ENCODE measurements at places on chromosomes 16 and 17.

DNA sequence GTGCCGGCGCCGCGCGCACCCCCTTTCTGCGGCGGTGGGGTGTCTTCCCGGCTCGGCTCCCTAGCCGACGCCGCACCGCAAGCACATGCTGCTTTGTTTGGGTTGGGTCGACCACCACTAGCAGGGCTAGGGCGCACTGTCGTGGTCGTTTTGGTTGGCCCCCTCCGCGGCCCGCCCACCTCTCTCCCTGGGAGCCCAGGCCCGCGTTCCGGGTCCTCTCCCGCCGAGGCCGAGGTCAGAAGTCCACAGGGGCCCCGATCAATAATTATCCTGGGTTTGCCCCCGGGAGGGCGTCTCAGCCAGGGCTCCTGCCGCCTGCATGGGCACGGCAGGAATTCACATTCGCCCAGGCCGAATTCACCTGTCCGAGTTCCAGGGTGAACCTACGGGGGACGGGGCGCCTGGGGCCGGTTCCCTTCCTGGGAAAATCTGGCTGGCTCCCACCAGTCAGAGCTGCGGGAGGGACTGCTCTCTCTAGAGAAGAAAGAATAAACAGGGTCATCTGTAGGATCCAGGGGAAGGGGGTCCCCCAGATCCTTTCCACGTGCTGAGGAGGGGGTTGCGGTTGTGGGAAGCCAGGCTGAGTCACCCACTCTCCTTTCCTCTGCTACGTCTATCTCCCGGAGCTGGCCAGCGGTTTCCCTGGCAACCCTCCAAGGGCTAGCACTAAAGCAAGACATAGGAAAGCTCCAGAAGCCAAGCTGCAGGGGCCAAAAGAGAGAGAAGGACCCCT, 584 bp upstream of the STAT5B start:
- DNase-seq, result peak; percentile 85

GRCh38 chr16:440627-441026, 15.2 kb downstream of the RAB11FIP3 start:
- no peak for DNase-seq

- no peak for DNase-seq
Measured at GRCh38 chr16:55853114-55853513, 20.2 kb upstream of the CES1 start.

DNA sequence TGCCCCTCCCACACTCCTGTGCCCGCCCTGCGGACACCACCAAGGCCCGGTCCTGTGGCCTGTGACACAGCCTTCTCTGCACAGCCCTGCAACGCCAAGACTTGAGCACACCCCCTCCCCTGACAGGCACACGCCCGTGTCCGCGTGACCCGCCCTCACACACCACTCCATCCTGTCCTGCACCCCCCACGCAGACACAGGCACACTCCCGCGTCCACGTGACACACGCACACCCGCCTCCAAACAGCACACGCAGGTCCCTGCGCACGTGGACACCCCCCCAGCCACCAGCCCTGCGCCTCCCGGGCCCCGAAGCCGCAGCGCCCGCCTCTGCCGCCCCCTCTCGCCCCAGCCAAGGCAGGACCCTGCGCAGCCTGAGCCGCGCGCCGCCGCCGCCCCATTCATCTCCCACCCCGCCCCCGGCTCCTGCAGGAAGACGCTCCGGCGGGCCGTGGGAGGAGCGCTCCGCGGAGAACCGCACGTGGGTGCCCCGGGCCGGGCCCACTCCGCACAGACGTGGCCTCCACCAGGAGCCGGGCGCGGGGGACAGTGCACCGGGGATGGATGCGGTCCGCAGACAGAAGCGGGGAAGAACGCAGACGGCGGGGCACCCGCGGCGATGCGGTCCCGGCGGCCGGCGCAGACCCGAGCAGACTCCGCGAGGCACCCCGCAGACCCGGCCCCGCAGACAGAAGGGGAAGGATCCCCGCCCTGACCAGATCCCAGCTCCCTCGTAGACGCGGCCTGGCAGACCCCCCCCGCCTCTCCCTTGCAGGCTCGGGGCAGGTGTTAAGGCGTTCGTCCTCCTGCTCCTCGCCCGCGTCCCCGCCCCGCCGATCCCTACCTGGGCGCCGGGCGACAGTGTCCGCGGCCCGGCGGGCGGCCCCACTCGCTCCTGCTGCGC, 506 bp downstream of the CAMKK1 start:
- DNase-seq, result peak; percentile 28

DNA sequence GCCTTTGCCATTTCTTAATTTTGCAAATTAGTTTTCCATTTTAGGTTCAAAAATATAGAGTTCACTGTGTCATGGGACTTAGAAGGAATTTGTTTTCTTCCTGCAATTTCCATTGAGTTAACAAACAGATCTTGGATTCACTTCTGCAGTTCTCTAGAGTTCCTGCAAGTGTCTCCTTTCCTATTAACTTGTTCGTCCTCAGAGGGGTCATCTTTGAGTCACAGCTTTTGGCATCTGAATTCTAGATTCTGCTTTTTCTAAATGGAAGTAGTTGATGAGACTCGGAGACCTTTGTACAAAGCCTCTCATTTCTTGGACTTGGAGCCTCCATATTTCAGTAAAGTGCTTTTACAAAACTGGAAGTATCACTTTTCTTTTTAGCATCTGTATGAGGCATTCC, 323.3 kb downstream of the BCAS3 start:
- DNase-seq, result no peak

- DNase-seq, result no peak
Measured at GRCh38 chr16:11105038-11105903, 150.7 kb downstream of the SOCS1 start.

DNA sequence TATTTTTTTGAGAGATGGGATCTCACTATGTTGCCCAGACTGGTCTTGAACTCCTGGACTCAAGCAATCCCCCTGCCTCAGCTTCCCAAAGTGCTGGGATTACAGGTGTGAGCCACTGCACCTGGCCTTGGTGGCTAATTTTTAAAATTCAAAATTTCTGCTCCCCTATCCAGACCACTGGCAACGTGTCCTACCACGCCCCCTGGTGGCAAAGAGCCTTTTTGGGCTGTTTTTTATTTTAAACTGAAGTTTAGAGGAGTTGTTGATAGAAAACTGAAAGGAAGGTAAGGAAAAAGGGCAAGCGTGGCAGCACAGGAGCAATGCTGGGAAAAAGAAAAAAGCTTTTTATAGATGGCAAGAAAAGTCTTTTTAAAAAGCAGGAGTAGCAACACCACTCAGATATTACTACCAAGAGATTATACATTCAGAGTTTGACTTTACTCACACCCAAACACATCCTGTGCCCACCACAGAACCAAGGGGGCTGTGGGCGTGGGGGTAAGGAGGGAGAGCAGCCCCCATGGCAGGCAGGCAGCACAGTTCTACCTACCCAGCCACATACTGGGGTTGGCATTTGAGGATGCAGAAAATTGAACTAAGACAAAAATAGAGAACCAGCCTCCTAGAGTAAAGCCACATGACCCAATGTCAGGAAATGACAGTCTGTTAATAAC, 4.2 kb upstream of the MXRA7 start:
- DNase-seq, result peak; percentile 79

DNA sequence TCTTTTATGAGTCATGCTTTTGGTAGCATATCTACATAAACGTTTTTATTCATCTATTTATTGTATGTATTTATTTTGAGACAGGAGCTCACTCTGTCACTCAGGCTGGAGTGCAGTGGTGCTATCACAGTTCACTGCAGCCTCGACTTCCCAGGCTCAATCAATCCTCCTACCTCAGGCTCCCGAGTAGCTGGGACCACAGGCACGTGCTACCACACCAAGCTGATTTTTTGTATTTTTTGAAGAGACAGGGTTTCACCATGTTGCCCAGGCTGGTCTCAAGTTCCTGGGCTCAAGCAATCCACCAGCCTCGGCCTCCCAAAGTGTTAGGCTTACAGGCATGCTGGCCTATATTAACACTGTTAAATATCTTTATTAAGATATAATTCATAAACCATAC, 20.4 kb upstream of the IL4R start:
- DNase-seq, result no peak

- no peak for DNase-seq
Measured at GRCh38 chr16:30372038-30372712, 1.9 kb upstream of the TBC1D10B start.

GRCh38 chr17:2580151-2580550, 13.3 kb upstream of the PAFAH1B1 start:
- no peak for DNase-seq

DNA sequence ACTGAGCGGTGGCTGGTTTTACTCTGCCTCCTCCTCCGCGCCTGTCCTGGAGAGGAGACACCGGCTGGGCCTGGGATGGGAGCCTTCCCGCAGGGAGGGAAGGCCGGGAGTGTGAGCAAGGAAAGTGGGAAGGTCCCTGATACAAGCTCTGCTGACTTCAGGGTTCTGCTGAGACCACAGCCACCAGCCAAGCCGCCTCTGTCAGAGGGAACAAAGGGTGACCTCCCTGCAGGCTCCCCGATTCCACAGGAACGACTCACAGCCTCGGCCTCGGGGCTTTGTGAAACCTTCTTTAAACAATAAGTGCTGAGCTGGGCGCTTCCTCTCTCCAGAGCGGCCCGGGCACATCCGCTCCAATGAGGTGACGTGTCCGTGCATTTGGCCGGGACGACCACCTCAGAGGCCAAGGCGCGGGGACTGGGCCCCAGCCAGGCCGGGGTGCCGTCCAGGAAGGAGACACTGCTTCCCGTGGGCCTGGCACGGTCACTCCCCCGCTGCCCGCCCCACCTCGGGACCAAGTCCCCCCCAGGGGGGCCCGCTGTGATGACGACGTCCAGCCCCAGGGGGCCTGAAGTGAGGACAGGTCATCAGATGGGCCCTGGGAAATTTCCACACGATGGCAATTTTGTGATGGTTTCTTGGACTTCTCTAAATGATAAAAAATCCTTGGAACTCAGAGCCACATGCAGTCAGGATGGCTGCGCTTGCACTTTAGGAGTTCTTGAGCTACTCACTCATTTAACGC, 11.8 kb upstream of the CIBAR2 start:
- no peak for DNase-seq

DNA sequence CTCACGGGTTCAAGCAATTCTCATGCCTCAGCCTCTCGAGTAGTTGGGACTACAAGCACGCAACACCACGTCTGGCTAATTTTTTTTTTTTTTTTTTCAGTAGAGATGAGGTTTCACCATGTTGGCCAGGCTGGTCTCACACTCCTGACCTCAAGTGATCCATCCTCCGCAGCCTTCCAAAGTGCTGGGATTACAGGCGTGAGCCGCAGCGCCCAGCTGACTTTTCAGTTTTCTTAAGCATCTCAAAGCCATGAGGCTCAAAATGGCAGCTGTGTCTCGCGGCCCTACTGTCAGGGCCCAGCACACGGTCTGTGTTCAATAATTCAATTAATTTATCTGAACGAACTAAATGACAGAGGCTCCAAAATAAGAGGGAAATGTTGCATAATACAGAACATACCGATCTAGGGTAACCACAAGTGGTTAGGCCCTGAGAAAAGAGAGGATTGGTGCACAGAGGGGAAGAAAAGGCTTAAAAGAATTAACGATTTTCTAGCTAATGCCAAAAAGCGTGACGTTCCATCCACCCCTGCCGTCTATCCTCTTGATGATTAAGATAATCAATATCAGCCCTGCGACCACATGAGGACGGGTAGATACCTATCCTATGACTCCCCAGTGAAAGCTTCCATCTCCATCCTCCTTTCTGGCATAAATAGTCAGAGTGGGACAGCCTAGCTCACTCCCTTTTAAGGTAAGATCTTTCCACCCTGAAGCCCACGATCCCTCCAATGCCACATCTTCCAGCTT, 136.9 kb downstream of the SLC39A11 start:
- no peak for DNase-seq

DNA sequence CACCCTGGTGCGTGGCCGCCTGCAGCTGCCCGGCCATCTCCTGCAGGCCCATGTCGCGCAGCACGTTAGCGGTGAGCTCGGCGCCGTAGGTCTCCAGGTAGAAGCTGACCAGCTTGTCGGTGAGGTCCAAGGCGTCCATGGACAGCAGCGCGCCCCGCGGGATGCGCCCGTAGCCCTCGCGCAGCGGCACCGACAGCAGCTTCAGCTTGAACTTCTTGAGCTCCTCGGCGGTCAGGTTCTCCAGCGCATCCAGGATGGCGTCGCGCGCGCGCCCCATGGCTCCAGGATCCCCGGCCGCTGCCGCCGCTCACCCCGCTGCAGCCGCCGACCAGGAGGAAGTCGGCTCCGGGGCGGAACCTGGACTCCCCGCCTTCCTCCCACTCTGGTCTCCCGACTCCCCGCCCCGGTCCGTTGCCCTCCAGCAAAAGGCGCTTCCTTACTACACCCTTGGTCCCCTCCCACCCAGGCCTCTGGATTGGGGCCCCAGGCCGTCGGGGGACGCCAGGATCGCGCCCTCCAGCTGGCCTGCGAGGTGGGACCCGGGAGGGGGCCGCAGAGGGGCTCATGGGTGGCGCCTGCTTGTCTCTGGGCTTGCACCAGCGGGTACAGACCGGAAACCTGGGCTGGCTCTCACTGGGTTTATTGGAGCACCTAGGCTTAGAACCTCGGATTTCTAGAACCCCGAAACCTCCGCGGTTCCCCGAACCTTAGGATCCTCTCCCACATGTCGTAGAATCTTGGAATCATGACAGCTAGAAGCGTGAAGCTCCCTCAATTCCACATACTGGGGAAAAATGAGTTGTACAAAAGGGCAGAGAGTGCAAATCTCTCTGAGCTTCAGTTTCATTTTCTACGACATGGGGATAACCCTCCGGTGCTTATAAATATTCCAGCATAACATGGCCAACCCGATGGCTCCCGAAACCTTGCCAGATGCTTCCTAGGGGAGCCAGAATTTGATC, at the start of gene PYCARD:
Gene PYCARD, minus strand, starts transcription at position 347 of the 962 bp plus-strand sequence. Its CDS starts 70 bp downstream, at position 277.
- peak; percentile 56 for DNase-seq

DNA sequence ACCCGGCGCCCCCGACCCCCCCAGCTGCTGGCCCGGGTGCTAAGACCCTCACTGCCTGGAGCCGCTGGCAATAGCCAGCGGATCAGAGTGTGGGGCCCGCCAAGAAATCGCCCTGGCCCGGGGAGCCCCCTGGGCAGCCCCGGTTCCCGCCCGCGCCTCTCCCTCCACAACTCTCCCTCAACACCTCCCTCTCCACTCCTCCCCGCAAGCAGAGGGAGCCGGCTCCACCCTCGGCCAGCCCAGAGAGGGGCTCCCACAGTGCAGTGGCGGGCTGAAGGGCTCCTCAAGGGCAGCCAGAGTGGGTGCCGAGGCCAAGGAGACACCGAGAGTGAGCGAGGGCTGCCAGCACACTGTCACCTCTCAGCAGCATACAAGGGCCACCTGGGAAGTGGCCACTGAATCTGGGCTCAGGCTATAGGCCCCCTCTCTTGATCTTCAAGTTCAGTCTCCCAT, 385.5 kb downstream of the SEC14L1 start:
- no peak for DNase-seq

Measured in Calu3 (cell line).